Mesenchymal stem cell (in vitro differentiated cells and primary cell): ENCODE measurements at places on chromosomes 2 and 18.

GRCh38 chr2:67851016-67851415 lies 211.8 kb downstream of the C1D start:
- no peak overlapping the region for H3K4me3 ChIP-seq
- no peaks in the 10 kb centered on the region for H3K27me3 ChIP-seq
- H3K36me3 ChIP-seq: no peaks in the 10 kb centered on the region
- H3K27ac ChIP-seq: no peak overlapping the region
- no peak for DNase-seq

DNA sequence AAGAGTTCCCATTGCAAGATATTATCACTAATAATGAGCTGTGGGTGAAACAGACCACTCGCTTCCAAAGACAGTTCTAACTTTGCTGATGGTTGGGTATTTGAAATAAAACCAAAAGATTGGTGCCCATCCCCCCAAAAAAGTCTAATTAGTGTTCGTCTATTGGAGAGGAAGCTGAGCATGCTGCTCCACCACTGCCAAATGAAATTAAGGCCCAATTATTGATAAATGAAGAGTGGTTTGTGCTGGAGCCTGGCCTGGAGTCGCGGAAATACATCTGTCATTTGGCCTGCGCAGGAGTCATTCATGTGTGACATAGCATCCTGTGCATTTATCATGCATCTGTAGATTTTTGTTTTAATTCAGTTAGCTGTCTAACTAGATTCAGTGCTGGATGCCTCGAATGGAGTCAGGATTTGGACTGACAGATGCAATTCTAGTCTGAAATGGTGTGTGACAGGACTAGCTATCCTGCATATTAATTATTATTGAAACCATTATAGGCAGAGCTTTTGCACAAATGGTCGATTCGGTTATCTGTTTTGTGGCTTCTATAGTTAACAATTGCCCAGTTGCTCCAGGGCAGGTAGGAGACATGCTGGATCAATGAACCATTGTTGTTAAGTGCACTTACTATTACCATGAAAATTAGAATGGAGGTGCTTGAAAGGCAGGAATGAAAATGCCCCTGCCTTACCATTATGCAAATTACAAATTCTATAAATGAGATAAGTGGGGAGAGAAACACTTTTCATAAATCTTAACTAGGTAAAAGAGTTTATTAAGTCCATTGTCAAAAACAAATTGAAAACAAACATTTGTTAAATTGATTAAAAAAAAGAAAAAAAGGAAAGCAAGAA lies 450.4 kb upstream of the TCF4 start:
- no peaks in the 10 kb centered on the region for H3K27me3 ChIP-seq
- H3K36me3 ChIP-seq: no peaks in the 10 kb centered on the region
- H3K27ac ChIP-seq: no peak overlapping the region

DNA sequence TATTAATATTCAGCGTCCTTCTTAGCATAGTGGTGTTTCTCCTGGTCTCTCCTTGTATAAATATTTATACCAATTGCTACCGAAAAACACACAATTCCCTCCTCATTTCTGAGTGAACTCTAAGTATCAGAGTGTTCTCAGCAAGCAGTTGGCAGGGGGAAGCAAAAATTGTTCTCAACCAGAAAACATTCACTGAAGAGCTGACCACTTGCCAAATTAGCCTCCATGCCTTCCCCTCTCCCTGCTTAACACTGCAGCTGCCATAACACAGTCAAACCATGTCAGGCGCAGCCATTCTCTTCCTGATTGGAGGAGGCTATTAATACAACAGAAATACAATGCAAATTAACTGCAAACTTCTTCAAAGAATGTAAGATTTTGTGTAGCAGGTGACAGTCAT lies 105.0 kb downstream of the COL6A3 start:
- peaks cover 16% of the 10 kb centered on the region for H3K4me1 ChIP-seq
- no peak overlapping the region for H3K4me3 ChIP-seq
- no peak overlapping the region for H3K27ac ChIP-seq
- DNase-seq: no peak
- no peaks in the 10 kb centered on the region for H3K27me3 ChIP-seq

DNA sequence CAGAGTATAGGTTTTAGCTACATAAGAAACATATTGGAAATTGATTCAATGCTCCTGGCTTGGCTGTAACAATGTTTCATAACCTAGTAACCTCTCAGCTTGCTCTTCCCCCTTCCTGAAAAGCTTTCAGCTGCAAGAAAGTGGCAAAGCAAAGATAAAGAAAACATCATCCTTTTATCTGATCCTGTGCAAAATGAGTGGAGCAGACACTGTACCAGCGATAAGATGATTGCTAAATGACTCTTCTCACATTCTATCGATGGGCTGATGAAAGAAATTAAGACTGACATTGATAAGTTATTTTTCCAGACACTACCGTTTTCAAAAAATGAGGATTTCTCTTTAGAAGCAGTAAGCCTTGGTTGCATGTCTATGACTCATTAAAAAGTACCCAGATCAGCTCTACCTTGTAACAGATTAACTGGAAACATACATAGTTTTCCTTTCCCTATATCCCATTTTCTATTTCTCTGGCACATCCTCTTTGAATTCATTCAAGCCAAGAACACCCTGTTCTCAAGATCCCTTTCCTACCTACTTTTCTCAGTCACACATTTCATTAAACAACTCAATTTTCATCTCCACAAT lies 87.1 kb upstream of the LYPD1 start:
- H3K4me1 ChIP-seq: peaks cover 5% of the 10 kb centered on the region
- H3K36me3 ChIP-seq: no peaks in the 10 kb centered on the region
- H3K27me3 ChIP-seq: no peaks in the 10 kb centered on the region
- peak overlapping the region; percentile 79 for H3K27ac ChIP-seq

DNA sequence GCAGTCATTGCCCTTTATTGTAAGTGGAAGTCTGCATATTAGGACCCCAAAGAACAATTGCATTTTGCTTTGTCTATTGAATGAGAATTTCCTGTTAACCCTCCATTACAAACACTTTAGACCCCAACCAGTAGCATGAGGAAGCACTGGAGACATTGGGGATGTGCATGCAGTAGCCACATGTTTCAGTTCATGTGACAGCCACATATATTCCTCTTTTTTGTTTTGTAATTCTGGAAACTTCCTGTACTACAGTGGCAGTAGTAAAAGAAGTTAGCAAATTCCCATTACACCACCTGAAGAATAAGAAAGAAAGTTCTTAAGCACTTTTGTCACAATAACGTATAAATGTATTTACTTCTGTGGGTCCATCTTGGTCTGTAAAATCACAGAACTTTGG lies 281.1 kb upstream of the SLC14A2 start:
- no peak for DNase-seq
- no peak overlapping the region for H3K27ac ChIP-seq
- no peaks in the 10 kb centered on the region for H3K4me1 ChIP-seq
- peaks cover 6% of the 10 kb centered on the region for H3K27me3 ChIP-seq

- peaks cover 2% of the 10 kb centered on the region for H3K4me1 ChIP-seq
- H3K4me3 ChIP-seq: no peak overlapping the region
- H3K27ac ChIP-seq: no peak overlapping the region
These were observed 82.0 kb downstream of the ZNF407 start for GRCh38 chr18:74679679-74680076.

DNA sequence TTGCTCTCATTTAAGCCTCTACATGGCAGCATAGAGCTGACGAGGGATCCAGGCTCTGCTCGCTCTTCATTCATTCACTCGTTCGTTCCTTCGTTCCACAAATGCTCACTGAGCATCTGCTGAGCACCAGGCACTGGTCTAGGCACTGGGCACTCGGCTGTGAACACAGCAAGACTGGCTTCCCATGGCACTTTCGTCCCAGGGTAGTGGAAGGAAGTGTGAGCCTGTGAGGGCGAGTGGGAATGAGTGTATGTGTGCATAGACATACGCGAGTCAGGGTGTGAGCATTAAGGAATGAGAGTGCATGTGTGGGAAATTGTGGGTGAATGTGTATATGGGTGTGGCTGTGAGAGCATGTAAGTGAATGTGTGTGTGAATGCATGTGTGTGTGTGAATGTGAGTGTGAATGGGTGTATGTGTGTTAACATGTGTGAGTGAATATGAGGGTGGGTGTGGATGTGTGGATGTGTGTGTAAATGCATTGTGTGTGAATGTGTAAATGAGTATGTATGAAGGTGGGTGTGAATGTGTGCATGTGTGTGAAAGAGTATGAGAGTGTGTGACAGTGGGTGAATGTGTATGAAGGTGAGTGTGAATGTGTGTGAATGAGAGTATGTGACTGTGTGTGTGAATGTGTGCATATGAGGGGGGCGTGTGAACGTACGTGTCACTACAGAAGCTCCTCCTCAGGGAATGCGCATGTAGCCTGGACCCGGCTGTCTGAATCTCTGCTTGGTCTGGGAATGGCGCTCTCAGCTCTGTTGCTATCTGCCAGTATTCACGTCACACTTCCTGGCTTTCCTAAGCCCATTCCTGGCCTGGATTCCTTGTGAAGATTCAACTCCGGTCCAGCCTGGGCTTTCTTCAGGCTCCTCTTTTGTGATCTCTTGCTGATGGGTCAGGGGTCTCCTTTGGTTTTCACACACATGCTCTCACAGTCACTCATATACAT lies 28.8 kb downstream of the SNORC start:
- H3K4me1 ChIP-seq: peaks cover 14% of the 10 kb centered on the region
- peaks cover 7% of the 10 kb centered on the region for H3K27me3 ChIP-seq
- no peaks in the 10 kb centered on the region for H3K36me3 ChIP-seq
- no peak overlapping the region for H3K27ac ChIP-seq

DNA sequence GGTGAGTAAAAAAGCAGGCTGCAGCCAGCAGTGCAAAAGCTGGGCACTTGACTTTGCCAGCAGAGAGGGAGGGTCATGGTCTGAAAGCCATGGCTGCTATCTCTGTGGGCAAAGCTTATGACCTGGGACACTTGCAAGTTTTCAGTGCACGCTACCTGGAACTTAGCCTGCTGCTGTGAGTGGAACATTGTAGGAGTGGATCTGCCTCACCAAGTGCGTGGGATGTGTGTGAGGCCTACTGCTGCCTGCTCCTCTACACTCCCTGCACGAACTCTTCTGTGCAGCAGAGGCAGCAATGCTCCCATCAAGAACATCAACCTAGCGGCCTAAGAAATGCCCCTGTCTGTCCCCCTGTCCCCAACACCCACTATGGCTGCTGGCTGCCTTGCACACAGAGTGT lies 344.1 kb upstream of the REG3G start:
- no peaks in the 10 kb centered on the region for H3K4me1 ChIP-seq
- no peak overlapping the region for H3K27ac ChIP-seq
- H3K27me3 ChIP-seq: no peaks in the 10 kb centered on the region
- H3K4me3 ChIP-seq: no peak overlapping the region

- H3K4me1 ChIP-seq: peaks cover 67% of the 10 kb centered on the region
- peak overlapping the region; percentile 84 for H3K27ac ChIP-seq
- no peaks in the 10 kb centered on the region for H3K27me3 ChIP-seq
- H3K36me3 ChIP-seq: peaks cover 15% of the 10 kb centered on the region
These were observed 199.1 kb downstream of the GLI2 start for GRCh38 chr2:120934574-120935338.

- H3K27me3 ChIP-seq: peaks cover 12% of the 10 kb centered on the region
- H3K27ac ChIP-seq: no peak overlapping the region
- no peak overlapping the region for H3K4me3 ChIP-seq
These were observed 175.5 kb downstream of the HAUS1 start for GRCh38 chr18:46279673-46280072.
